Activated CD4-positive, alpha-beta memory T cell treated with anti-CD3 and anti-CD28 coated beads for 36 hours (primary cell): ENCODE measurements at places on chromosomes 1 and 21. TPM values are rescaled to one million over a fixed set of nuclear protein-coding genes. Genes with fewer than 3 reads are reported as not detected.

DNASE2B gene
- total RNA-seq: not detected

KIF14 gene
- 15.7 TPM for total RNA-seq

DHRS3 gene
- 58.8 TPM for total RNA-seq

TMEM201 gene
- 14.0 TPM for total RNA-seq

CLCNKA gene
- not detected for total RNA-seq

FAM151A gene
- not detected for total RNA-seq

AKT3 gene
- total RNA-seq: 33.3 TPM

UBE4B gene
- 24.3 TPM for total RNA-seq

KCNJ9 gene
- not detected for total RNA-seq

S100PBP gene
- total RNA-seq: 32.7 TPM

ADCY10 gene
- 0.05 TPM for total RNA-seq

IL22RA1 gene
- not detected for total RNA-seq

KISS1 gene
- total RNA-seq: not detected

AIRE gene
- not detected for total RNA-seq

GSTM3 gene
- 1.6 TPM for total RNA-seq
